ENCODE measurements at places on chromosomes 13 and 19.

DNA sequence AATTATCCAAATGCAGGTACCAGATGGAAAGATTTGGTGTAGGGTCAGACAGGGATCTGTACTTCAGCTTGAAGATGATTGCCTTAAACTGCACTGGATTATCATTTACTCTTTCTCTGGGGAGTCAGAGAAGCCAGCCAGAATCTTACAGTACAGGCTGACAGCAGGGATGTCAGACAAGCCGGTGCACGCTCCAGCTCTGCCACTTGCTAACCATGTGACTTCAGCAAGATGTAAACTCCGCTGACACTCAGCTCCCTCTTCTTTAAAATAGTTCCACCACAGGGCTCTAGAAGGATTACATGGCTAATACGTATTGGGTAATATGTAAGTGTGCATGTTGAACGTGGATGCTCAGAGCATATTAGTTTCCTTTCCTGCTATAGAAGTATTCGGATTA lies 251.4 kb upstream of the MAB21L1 start:
- no peak for DNase-seq

- no peak for DNase-seq
These were observed 427.2 kb downstream of the COG6 start for GRCh38 chr13:40082639-40083038.

DNA sequence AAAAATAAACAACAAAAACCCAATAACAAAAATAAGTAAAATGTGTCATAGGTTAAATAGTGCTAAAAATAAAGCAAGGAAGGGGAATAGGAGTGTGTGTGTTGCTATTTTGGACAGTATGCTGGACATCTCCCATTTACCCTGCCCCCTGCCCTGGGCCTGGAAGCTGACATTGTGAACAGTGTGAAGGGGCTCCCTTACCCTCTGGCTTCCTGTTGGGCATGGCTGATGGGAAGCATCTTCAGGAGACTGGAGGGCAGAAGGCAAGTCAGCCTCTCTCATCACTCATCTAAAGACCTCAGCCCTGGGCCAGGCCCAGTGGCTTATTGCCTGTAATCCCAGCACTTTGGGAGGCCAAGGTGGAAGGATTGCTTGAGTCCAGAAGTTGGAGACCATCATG lies 26.7 kb downstream of the KCTD15 start:
- no peak for DNase-seq

DNA sequence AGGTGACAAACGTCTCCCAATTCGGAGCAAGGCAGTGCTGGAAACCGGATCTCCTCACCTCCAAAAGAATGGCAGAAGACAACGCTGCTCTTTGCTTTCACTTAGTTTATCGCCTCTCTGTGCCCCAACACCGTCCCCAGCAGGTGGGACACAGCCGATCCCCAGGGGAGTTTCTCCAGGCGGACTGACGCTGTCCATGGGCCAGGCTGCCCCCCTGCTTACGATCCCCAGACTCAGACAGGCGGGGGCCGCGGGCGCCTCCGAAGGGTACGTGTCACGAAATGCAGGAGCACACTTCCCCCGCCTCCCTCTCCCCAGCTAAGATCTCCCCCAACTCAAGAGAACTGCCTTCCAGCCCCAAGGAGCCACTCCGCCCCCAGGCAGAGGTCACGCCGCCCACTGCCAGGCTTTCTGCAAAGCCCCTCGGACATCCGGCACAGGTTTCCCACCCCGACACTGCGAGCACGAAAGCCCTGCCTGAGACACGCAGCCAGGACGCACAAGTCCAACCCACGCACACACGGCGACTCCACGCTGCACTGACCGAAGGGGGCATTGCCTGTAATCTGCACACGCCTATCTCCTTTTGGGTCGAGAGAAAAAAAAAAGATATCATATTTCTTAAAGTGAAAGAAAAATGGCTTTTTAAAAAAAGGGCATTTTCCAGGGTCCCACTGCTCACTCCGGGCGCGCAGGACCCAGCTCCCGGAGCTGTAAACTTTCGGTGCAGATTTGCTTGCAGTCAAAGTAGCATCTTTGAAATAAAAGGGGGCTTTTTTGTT lies 2.0 kb downstream of the SPRY2 start:
- DNase-seq, result no peak

- no peak for DNase-seq
These were observed 722.0 kb downstream of the DIAPH3 start for GRCh38 chr13:59441596-59442280.

- DNase-seq, result no peak
These were observed 16.5 kb downstream of the SHANK1 start for GRCh38 chr19:50702871-50703829.

GRCh38 chr19:56603829-56604228 lies 8.7 kb downstream of the ZNF71 start:
- no peak for DNase-seq

DNA sequence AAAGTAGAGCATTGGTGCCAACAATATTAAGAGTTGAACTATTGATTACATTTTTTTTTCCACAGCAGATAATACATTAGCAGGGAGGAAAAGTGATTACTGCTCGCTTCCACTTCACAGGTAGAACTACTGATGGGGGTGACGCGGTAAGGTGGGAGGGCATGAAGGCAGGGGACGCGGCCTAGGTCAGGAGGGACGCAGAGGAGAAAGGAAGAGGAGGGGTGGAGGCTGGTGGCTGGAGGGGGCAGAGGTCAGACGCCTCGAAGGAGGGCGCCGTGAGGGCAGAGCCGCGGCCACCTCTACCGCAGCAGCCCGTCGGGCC lies 287 bp upstream of the B3GLCT start:
- no peak for DNase-seq

GRCh38 chr19:34459614-34460013 lies 21.9 kb upstream of the WTIP start:
- DNase-seq, result no peak

DNA sequence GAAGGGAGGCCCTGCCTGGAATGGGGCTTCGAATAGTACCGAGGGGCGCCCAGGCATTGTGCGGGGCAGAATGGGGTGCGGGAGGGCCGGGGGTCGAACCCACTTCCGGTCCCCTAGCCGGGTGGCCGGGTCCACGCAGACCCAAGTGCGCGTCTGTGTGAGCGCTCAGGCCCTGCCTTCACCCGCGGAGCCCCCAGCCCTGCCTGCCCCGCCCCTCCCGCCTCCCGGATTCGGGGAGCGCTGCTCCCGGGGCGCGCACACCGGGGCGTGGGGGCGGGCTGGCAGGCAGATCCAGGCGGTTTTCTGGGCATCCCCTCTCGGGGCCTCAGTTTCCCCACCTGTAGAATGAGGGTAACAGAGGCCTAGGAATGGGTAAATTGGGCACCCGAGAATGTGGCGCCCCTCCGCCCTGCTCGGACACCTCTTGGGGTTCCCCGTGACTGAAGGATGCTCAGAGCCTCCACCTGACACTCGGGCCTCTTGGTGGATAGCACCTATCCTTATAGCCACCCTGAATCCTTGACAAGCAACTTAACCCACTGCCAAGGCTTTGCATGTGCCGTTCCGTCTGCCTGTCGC lies 682 bp downstream of the PIK3R2 start:
- no peak for DNase-seq

DNA sequence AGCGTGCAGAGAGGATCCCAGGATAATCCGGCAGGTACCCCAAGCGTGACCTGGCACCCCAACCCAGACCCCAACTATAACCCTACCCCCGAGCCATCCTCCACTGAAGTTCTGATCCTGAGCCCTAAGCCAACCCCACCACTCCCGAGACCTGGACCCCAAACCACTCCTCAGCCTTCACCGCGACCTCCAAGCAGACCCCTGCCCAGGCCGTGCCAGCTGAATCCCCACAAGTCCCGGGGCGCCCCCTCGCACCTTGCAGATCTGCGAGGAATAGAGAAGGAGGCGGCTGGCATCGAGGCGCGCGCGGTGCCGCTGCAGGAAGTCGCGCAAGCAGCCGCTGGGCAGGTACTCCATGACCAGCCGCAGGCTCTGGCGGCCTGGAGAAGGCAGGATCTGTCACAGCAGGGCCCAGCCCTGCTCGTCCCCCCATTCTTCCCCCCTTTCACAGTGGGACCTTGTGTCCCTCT lies 10.1 kb upstream of the INSL3 start:
- no peak for DNase-seq

- no peak for DNase-seq
These were observed 58.7 kb downstream of the SIAH3 start for GRCh38 chr13:45792827-45793303.

DNA sequence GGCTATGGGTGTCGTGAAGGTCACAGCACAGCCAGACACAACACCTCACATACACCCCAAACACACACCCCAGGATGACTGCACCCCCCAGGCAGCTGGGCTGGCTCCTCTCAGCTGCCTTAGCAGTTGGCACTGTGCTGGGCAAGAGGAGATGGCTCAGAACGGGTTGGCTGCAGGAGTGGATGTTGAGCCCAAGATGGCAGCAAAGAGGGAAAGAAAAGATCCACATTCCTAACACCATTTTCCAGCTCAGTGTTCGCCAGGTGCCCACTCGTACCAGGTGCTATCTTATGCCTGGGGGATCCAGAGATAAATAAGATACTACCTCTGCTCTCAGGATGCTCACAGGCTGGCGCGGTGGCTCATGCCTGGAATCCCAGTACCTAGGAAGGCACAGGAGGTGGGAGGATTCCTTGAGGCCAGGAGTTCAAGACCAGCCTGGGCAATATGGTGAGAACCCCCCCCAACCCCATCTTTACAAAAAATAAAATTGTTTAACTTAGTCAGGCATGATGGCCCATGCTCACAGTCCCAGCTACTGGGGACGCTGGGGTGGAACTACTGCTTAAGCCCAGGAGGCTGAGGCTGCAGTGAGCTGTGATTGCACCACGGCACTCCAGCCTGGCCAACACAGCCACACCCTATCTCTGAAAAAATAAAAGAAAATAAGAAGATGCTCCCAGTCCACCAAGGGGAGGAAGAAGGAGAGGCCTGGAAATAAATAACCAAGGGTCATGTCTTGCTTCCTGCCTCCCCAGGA lies 89.7 kb upstream of the ZNF507 start:
- DNase-seq, result no peak

- no peak for DNase-seq
These were observed 5.2 kb upstream of the TM6SF2 start for GRCh38 chr19:19278315-19278714.

DNA sequence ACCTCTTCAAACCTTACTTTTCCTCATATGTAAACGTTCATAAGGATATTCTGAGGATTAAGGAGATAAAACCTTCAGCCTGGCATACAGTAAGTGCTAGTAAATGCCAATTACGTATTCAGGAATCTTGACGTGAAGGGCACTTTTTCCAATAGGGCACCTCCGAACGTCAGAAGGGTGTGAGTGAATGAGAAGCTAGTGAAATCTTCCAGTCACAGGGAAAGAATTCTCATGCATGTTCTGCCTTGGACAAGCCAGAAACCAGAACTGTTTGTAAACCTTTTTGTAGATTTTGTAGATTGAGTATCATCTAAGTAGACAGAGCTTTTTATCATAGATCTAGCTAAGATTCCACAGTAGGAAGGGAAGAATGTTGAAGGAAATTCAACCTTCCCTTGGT lies 16.5 kb downstream of the DGKH start:
- no peak for DNase-seq
